Anterior cingulate cortex (tissue), 58 donors: ENCODE measurements at places on chromosomes 1 and 21.

DNA sequence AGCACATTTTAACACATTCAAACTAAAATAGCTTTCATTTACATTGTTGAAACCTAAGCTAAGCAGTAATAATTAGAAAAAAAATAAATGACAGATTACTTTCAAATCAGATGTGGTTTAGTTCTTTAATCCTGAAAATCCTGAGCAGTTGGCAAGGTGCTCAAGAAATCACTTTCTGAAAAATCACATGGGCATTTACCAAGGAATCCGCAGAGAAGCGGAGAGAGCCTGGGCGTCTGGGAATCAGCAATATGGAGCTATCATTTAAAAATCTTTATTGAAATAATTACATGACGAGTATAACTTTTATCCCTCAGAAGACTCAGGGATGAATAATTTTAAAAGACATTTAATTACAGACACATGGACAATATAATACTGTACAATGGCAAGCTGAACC, 30.2 kb downstream of the GRIK1 start:
- no peak for DNase-seq

GRCh38 chr1:91148641-91149069, 126.8 kb upstream of the ZNF644 start:
- DNase-seq: no peak

DNA sequence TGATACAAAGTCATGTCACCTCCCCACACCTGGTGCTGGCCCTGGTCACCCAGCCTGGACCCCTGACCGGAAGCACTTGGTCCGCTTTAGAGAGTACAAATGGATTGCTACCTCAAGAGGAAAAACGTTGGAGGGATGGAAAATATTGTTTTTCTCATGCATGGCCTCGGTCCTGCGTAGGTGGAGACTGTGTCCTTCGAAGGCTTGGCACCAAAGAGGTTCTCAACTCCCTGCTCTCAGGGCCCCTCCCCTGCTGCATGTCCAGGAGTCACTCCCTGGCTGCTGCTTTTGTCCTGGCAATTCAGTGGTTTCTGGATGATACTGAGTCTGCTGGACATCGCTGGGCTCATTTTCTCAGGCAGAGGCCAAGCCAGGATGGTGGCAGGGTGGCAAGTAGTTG, 529.8 kb downstream of the KIF26B start:
- DNase-seq: no peak

GRCh38 chr1:95437781-95438180, 203.8 kb downstream of the RWDD3 start:
- DNase-seq: no peak

- DNase-seq: no peak
These were observed 2.7 kb upstream of the COL16A1 start for GRCh38 chr1:31706384-31707058.

DNA sequence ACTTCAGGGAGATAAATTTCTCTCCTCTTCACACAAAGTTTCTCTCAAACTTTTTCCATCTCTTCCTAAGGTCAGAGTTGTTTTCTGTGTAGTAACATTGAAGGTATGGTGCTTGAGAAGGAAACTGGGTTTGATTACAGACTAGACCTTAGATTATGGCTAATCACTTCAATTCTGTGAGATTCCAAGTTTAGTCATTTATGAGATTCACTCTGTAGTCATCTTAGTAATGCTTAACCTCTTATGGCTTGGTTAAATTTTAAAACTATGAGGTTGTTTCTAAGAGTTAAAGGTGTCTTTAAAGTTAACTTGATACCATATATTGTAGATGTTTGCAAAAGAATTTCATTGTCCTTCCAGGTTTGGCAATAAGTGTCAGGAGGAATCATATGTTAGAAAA, 1092.2 kb downstream of the KCNT2 start:
- no peak for DNase-seq

DNA sequence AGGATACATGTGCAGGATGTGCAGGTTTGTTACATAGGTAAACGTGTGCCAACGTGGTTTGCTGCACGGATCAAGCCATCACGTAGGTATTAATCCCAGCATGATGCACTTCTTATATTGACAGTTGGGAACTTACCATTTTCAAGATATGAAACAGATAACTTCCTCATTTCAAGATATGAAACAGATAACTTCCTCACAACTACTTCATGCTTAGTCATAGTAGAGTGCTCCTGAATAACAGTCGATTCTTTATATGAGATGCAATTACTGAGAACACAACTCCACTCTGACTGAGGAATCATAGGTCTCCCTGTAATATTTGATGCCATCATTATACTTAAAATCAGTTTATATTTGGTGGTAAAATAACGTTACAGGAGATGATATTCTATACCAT, 1124.3 kb downstream of the AMY1C start:
- DNase-seq: no peak

- no peak for DNase-seq
These were observed 1786.6 kb downstream of the PLA2G4A start for GRCh38 chr1:188615321-188615720.

GRCh38 chr1:41713557-41714327, 205.0 kb downstream of the HIVEP3 start:
- DNase-seq: no peak

- DNase-seq: no peak
These were observed 7.9 kb downstream of the CRABP2 start for GRCh38 chr1:156697481-156697880.

GRCh38 chr1:77227381-77227780, 8.2 kb upstream of the PIGK start:
- DNase-seq: no peak

- DNase-seq: no peak
These were observed 857.9 kb downstream of the BRINP3 start for GRCh38 chr1:189619682-189620332.

GRCh38 chr21:46223217-46223616, 5.4 kb downstream of the LSS start:
- DNase-seq: no peak

DNA sequence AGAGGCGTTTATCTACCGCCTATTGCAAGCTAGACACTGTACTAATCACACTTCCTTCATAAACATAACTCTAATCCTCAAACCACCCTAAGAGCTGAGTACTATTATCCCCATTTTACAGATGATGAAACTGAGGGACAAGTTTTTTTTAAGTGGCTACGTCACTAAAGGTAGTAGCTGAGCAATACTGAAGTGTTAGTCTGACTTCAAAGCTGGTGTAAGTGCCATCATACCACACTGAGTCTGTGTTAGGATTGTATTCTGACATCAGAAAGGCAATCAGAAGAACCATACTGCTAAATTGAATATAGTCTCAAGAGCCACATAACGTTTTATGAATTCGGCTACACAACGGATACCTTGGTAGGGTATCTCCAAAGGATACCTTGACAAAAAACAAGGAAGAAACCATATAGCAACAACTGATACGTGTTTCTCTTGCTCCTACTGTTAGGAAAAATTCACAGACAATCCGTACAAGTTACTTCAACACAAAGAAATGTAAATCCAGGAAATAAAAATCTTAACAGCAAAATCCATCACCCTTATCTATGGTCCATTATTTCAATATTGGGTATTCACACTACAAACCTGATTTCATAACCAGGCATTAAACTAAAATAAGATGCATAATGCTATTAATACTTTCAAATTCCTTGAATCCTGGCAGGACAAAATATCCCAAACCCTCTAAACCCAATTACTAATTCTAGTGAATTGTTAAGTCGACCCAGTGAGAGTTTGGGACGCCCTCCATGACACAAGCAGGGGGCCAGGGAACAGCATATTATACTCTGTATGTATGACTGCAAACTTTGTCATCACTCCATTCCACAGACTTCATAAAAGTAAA, 1.6 kb downstream of the TP53BP2 start:
- DNase-seq: no peak

DNA sequence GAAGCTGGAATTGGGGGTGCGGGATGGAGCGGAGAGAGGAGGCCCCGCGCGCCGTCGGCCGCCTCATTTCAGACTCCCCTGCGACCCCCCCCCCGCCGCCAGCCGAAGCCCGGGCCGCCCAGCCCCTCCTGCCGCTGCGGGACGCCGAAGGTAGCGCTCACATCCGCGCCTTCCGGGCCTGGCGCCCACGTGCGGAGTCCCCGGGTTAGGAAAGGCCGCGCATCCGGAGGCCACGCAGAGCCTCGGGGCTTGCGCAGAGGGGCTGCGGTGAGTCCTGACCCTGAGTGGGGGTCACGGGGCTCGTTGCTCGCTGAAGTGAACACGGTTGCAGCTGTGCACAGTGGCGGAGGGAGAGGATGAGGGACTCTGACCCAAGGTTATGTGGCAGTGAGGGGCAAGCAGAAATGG, 552 bp upstream of the ZNF496 start:
- DNase-seq: no peak

DNA sequence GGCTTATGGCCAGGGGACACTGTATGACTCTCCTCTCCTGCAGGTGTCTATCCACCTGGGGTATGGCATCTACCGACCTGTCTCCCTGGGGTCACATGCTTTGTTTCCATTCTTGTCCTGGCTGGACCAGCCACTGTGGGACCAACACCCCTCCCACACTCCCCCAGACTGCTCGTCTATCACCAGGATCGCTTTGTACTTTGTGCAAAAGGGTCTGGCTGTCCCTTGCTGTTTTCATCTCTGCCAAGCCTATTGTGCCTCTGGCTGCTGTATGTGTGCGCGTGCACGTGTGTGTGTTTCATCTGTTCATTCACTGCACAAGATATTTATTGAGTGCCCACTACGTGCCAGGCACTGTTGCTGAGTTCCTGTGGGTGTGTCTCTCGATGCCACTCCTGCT, 25.5 kb downstream of the ETNK2 start:
- DNase-seq: no peak

DNA sequence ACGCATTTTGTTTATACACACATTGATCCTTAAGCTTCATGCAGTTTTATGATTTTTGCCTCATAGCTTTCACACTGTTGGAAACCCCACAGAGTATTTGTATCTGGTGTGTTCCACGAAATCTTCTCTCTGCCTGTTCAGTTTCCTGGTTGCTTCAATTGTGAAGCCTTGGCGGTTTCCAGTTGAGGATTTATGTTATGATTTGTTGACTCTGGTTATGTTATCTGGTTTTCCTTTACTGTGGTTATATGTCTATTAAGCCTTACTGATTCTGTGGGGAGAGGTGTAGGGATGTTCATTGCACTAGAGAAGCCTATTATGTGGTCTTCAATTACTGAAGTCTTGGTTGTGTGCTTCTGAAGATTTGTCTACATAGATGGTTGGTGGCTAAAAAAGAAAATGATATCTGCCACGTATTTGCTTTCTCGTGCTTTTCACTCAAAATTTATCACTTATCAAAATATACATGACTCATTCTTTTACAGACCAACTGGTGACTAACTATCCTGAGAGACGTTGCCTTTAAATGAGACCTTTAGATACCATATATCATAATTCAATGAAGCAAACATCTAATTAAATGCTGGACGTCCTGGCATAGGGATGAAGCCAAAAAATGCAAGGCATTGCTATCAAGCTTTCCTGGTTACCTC, 488.0 kb upstream of the B3GALT2 start:
- no peak for DNase-seq
